SK-N-SH (cell line): ENCODE measurements at places on chromosomes 7 and 10. TPM values are rescaled to one million over a fixed set of nuclear protein-coding genes. Genes with fewer than 3 reads are reported as not detected.

The FAM53B gene
- 5.2 and 5.6 TPM in 2 replicates for polyA plus RNA-seq

The ADAP1 gene
- polyA plus RNA-seq = 3.2 and 5.4 TPM in 2 replicates

The MTG1 gene
- polyA plus RNA-seq = 86.4 and 90.7 TPM in 2 replicates

The SFMBT2 gene
- 0.20 and 0.49 TPM in 2 replicates for polyA plus RNA-seq

The OR2F2 gene
- polyA plus RNA-seq = 0.07 and 0.13 TPM in 2 replicates

The FAM25G gene
- polyA plus RNA-seq = not detected in 2 replicates

The BEND7 gene
- polyA plus RNA-seq = 9.2 and 9.9 TPM in 2 replicates

The CYP2E1 gene
- 0.61 and 1.3 TPM in 2 replicates for polyA plus RNA-seq

The BTBD16 gene
- polyA plus RNA-seq = 0.03 TPM in 1 of 2 replicates, not detected in the other

The TDRD1 gene
- polyA plus RNA-seq = not detected in 2 replicates

The SLC26A3 gene
- not detected in 2 replicates for polyA plus RNA-seq

The HOXA6 gene
- not detected in 2 replicates for polyA plus RNA-seq

The TMEM196 gene
- not detected in 2 replicates for polyA plus RNA-seq

The INMT gene
- not detected in 2 replicates for polyA plus RNA-seq

The SORBS1 gene
- 0.36 and 0.60 TPM in 2 replicates for polyA plus RNA-seq

The HYAL4 gene
- polyA plus RNA-seq = not detected in 2 replicates

The DDX50 gene
- polyA plus RNA-seq = 33.5 and 40.7 TPM in 2 replicates

The UCN3 gene
- not detected in 2 replicates for polyA plus RNA-seq

The DPYSL4 gene
- 19.4 and 21.8 TPM in 2 replicates for polyA plus RNA-seq

The GPR85 gene
- 2.9 and 4.3 TPM in 2 replicates for polyA plus RNA-seq

The ATOH7 gene
- 0.08 and 0.12 TPM in 2 replicates for polyA plus RNA-seq

The WDR86 gene
- polyA plus RNA-seq = 1.0 and 2.5 TPM in 2 replicates

The EBF3 gene
- polyA plus RNA-seq = not detected in 2 replicates

The ZNF273 gene
- 2.3 and 3.0 TPM in 2 replicates for polyA plus RNA-seq

The PNLIP gene
- not detected in 2 replicates for polyA plus RNA-seq

The PLXDC2 gene
- polyA plus RNA-seq = 2.5 and 3.0 TPM in 2 replicates

The TUBAL3 gene
- polyA plus RNA-seq = not detected in 2 replicates

The DYNC1I1 gene
- 0.05 and 0.21 TPM in 2 replicates for polyA plus RNA-seq

The ADRB1 gene
- polyA plus RNA-seq = not detected in 2 replicates

The MMP21 gene
- polyA plus RNA-seq = 0.02 TPM in 1 of 2 replicates, not detected in the other

The INTS1 gene
- 35.7 and 48.1 TPM in 2 replicates for polyA plus RNA-seq

The DDC gene
- polyA plus RNA-seq = 1.8 and 5.4 TPM in 2 replicates

The CALHM2 gene
- polyA plus RNA-seq = 0.10 and 0.23 TPM in 2 replicates

The CALN1 gene
- polyA plus RNA-seq = not detected in 2 replicates

The INHBA gene
- polyA plus RNA-seq = 81.0 and 110 TPM in 2 replicates

The SPDYE2 gene
- not detected in 2 replicates for polyA plus RNA-seq

The PNLIPRP1 gene
- polyA plus RNA-seq = not detected in 2 replicates

The ALOX5 gene
- not detected in 2 replicates for polyA plus RNA-seq

The ZNF438 gene
- 2.1 and 2.5 TPM in 2 replicates for polyA plus RNA-seq

The GPR22 gene
- polyA plus RNA-seq = 0.03 and 0.23 TPM in 2 replicates

The TMEM213 gene
- polyA plus RNA-seq = not detected in 2 replicates

The ADD3 gene
- 27.6 and 144 TPM in 2 replicates for polyA plus RNA-seq
